ENCODE measurements at places on chromosomes 3 and 15.

- DNase-seq: peak; percentile 90
Observed at GRCh38 chr15:72229076-72229946, 1.7 kb downstream of the PKM start.

DNA sequence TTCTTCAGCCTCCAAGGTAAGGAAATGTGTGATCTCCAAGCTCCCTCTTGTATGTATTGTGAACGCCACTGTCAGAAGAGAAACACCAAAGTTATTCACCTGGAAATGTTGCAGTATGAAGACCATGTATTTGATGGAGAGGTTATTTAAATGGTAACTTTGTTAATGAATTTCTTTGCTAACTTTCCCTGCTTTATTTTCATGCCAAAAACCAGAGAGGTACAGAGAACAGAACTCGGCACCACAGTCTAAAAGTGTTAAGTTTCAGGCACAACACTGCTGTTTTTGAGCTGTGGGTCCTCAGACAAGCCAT, 73.1 kb upstream of the TNFSF10 start:
- DNase-seq: no peak

- peak; percentile 93 for DNase-seq
Observed at GRCh38 chr3:194738254-194739093, 52.8 kb downstream of the FAM43A start.

DNA sequence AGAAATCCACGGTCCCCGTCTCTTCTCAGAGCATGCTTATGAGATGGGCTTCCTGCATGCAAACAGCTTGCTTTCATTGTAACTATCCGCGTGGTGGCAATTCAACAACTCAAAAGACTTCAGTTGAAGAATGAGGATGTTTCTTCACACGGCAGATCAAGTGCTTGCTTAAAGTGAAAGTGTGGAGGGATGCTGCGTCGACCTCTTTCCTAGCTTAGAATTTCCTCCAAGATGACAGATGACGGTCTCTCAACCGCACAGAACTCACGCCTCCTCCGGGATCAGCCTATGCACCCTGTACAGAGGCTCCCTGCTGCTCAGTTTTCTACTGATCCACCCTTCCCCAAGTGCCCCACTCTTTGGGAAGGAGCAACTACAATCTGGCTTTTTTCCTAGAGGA, 47.8 kb downstream of the PCSK6 start:
- DNase-seq: peak; percentile 31

- DNase-seq: no peak
Observed at GRCh38 chr3:129233538-129233937, 15.9 kb upstream of the COPG1 start.

DNA sequence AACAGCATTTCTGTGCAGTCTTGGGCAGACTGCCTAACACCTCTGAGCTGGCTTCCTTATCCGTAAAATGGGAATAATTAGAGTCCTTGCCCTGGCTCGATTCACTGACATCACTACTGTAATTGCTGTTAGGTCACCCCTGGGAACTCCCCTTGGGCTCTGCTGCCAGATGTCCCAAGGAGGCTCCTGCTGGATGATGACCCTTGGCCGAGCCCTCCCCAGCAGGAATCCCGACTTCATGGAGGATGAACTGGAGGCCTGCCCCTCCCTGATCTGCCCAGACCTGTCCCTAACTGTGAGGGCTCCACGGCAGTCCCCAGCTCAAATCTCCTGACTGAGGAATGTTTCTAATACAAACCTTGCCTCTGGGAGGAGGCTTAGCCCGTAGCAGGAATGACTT, 18.0 kb downstream of the ESYT3 start:
- no peak for DNase-seq

GRCh38 chr3:122782804-122783203, 10.8 kb downstream of the HSPBAP1 start:
- DNase-seq: no peak

DNA sequence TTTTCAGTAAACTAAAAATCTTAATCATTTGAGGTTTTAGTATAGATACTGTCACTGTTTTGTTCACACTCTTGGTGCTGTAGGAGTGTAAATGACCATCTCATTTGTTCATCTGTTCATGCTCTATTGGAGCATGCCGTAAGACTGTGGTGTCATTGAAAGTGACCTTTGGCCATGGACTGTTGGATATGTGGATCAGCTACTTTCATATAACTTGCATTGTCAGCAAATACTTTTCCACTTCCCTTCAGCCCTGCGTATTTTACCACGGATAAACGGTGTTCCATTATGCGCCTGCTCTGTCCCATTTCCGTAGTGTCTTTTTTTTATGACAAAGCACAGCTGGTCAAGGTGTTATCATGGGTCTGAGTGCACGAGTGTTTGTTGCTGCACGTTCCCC, 32.6 kb upstream of the SENP5 start:
- DNase-seq: no peak

DNA sequence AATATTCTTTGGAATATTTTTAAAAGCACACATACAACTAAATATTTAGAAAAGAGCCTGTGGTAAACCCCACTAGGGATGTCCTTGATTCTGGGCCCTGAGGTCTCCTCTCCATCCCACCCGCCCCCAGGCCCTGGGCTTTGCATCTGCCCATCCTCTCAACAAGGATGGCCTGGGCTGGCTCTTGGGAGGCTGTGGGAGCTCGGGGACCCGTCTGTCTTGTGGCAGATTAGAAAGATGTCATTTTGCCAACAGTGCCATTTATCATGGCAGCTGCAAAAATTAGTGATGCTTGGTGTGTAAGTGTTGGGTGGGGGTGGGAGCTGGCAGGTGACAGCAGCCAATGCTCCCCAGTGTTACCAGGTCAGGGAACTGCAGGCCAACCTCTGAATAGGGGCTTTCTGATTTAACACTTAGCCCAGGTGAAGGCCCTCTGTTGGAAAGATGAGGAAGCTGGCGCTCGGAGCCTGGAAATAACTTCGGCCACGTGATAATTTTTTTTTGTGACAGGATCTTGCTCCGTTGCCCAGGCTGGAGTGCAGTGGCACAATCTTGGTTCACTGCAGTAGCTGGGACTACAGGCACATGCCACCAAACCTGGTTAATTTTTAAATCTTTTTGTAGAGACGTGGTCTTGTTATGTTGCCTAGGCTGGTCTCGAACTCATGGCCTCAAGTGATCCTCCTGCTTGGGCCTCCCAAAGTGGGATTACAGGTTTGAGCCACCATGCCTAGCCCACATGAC, 16.9 kb upstream of the CSPG4 start:
- DNase-seq: no peak

- peak; percentile 68 for DNase-seq
Observed at GRCh38 chr15:88912500-88912921, 668 bp downstream of the MFGE8 start.

DNA sequence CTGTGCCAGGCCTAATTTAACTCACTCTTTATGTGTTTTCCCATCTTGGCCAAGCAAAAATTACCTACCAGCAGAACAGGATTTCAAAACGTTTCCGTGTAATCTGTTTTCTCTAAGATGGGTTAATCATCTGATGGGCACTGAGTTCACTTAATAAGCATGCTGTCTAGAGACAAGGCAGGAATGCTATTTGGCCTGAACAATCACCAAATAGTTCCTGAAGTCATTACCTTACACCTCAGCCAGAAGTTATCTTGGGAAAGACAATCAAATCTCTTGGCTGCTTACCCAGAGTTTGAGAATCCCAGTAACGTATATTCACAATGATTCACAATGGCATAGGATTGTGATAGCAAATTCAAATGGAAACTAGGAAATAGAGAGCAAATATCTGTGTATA, 779.1 kb downstream of the CADM2 start:
- DNase-seq: no peak

DNA sequence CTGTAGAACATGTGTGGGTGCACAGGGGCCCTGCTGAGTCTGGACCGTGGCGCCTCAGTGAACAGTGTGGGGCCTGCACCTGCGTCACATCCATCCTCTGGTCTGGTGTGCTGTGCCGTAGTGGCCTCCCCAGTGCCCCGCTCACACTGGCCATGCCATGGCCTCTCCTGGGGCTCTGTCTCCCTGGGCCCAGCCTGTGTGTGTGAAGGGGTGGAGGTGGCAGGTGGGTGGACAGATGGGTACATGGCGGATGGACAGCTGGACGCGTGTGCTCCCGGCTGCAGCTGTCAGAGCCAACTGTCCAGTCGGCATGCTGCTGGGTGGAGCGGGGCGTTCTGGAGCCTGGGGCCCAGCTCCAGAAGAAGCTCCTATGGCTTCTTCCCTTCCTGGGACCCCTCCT, 17.8 kb downstream of the PLXNA1 start:
- no peak for DNase-seq

Measured in GM23248 (cell line).